ENCODE measurements at places on chromosomes 3 and 15.
A peak's percentile ranks its signal among the peaks of the same experiment; 100 is the strongest.

GRCh38 chr3:107283948-107284347 is 93.3 kb upstream of the CCDC54 start:
- no peak for DNase-seq

DNA sequence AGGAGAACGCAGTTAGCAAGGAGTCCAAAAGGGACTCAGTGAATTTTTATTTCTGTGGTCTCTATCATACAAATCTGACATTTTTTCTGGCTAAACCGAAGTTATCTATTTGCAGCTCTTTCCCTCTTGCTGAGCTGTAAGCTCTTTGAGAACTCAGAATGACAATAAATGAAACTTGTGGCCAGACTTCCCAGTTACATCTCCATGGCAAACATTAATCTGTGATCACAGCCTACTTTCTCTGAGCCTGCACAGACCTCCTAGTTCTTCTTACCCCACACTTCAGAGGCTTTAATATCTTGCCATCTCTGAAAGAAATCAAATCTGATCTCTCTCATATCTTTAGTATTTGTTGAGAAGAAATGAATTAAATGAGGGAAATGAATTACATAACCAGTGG is 58.0 kb downstream of the PLD1 start:
- DNase-seq = no peak

DNA sequence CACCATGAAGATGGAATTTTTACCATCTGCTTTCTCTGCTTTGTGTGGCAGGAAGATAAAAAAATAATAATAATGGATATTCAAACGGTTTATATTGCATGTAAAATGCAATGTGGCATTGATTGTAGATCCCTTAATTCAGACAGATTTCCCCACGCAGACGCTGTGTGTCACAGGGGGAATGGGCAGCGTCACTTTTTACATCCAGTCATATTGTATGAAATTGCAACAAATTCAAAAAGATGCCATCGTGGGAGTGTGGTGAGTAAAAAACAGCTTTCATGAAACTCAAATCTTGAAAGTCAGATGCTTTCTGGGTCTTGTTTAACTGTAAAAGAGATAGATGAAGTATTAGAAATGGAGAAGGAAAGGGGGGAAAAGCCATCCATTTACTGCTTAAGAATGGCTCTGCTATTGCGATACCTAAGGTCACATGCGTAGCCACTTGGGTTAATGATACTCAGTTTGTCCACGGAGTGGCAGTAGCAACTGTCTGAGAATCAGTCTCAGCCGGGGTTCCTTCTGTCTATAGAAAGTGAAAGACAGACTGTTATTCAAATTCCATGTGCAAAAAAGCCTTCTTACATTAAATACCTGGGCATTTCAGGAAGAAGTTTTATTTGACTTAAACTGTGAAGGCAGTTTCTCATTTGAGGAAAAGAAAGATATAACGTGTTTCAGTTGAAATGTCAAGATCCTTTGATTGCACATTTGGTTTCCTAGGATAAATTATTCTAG is 28.5 kb downstream of the BTD start:
- DNase-seq = no peak

DNA sequence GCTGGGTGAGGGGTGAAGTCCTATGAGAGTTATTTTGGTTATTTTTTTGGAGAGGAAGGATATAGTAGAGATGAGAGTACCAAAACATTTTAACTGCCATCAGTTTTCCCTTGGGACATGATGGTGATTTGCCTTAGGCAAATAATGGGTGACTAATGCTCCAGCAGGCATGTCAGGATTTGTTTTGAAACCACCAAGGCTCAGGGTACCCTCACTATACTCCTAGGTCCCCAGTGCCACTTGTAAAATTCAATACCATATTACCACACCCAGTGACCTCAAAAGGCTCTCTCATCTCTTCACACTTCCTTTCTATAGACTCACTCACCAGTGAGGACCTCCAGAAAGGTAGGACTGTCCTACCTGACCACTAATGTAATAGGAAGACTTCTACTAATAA is 83.6 kb downstream of the WDR72 start:
- no peak for DNase-seq

DNA sequence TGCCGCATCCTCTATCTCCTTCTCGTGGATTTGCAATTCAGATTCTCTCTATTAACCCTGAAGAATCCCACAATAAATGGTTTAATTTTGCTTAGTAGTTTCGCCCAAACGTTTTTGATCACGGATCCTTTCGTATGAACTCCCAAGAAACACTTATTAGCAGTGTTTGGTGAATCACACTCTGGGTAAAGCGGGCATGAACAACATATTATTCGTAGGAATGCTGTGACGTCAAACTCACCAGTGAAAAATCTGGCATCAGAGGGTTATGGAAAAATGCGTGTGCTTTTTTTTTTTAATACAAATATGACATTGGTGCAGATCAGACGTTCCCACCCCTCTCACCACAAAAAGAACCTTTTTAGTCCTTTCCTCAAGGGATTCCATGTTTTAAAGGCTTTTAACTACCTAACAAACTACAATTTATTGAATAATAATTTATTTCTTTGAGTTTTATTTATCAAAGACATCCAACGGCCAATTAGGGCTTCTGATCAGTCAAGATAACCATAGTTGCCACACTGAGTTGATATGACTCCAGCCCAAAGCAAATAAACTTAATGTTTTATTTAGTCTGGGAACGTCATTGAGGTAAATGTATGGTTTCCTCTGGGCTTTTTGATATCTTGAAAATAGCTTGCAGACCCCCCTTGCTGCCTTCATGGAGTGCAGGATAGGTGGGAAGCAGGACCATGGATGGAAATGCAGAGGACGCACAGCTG is 45.5 kb upstream of the CGNL1 start:
- DNase-seq = no peak

DNA sequence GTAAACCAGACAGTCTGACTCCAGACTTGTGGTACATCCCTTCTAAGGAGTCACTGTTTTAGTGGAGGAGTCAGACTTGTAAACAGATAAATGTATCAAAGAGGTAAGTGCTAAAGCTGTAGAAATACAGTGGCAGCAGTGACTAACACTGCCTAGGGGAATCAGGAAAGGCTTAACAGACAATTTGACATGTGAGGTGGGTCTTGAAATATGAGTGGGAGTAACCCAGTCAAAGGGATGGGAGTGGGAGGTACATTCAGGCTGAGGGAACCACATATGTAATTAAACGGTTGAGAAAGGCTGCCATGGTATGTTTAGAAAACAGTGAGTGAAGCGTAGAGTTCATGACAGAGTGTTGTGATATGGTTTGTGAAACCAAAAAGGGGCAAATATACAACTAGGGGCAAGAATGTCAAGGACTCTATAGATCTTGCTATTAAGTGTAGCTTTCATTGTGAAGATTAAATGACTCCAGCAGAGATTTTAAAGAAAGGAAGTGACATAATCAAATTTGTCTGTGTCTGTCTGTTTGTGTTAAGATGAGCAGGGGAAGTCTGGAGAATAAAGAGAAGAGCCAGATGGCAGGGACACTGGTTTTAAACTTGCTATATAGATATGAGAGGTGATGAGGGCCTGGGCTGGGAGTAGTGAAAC is 11.2 kb upstream of the ALCAM start:
- DNase-seq = peak; percentile 76

GRCh38 chr3:155078711-155079467 is 1.2 kb upstream of the MME start:
- no peak for DNase-seq

DNA sequence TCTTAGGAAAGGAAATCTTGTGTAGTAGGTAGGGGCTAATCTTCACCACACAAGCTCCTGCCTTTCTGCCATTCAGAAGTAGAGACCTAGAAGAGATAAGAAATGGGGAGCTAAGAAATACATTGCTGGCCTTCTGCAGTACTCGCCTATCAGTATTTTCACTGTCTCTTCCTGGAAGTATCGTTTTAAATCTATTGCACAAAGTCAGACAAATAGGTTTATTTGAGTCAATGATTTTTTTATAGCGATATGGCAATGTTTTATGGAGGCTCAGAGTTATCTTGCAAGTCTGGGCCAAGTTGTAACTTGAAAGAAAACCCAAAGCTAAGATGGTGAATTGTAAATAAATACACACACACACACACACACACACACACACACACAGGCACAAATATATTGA is 103.8 kb downstream of the PTPRG start:
- DNase-seq = no peak

- no peak for DNase-seq
Observed at GRCh38 chr3:35404571-35404970, 234.8 kb upstream of the ARPP21 start.

DNA sequence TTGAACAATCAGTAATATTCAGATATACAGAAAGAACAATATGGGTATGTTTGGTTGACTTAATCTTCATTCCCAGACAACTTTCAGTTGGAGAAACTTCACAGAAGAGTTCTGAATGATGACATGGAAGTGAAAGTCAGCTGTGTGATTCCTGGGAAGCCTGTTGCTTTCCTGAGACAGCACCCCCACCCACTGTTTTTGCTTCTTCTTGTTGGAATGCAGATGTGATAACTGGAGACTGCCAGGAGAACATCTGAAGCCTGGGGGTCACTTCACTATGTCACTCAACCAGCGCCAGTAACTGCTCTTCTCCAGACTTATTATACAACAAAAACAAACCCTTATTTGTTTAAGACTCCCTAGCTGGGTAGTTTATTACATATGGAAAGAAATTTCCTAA is 599.4 kb downstream of the ZIC1 start:
- DNase-seq = no peak

- DNase-seq = no peak
Observed at GRCh38 chr15:66746231-66746605, 44.2 kb downstream of the SMAD6 start.

- DNase-seq = no peak
Observed at GRCh38 chr3:48416091-48416505, 13.8 kb downstream of the PLXNB1 start.

DNA sequence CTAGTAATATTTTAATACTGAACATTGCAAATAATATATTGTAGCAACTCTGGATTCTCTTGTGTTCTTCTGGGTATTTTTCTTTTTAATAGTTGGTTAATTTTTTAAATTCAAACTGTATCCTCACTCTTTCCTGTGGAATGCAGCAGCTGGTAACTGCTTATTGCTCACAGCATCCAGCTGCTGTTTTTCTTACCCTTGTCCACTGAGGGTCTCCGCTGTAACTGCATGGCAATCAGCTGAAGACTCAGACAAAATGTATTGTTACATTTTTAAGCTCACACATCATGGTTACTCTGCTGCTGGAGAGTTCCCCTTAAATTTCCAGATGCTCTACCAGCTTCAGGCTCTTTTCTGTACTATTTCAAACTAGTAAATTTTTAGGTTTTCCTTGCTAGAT is 227.6 kb downstream of the MBNL1 start:
- DNase-seq = no peak

- DNase-seq = no peak
Observed at GRCh38 chr15:32825219-32825618, 107.4 kb downstream of the GREM1 start.

DNA sequence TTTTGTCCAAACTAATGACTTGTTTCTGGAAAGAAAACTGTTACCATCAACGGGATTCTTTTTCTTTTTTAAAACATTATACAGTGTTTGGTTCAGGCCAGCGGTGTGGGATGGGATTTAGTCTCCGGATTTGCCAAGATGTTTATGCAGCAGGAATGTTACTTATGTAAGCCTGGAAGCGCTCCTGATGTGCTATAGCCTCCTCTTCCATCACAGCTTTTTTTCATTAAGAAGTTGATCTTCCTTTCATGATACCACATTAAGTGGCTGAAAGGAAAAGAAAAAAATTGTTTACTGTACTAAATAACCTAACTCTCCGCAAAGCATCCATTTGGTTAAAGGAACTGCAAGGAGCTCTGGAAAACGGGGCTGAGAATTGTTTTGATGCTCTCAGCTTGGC is 120.5 kb upstream of the ALDH1A3 start:
- DNase-seq = no peak

GRCh38 chr3:127614928-127615589 is 13.9 kb upstream of the PODXL2 start:
- DNase-seq = peak; percentile 48

DNA sequence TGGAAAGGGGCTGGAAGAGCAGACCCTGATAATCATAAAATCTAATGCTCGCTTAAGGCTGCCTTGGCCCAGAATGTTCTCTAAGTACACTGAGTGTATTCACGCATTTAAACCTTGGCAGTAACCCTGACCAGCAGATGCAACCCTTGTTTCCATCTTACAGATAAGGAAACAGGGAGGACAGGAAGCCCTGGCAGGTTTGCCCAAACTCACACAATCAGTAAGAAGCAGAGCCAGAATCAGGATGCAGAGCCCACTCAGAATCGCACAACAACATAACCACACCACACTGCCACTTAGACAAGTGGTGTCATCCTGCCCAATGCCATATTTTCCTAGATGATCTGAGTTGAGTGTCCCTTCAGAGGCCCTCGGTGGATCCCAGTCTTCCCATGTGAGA is 214.5 kb upstream of the HES1 start:
- no peak for DNase-seq

GRCh38 chr3:185063431-185063830 is 89.4 kb downstream of the C3orf70 start:
- DNase-seq = no peak

- no peak for DNase-seq
Observed at GRCh38 chr15:47409600-47409999, 307.7 kb upstream of the SEMA6D start.

GRCh38 chr3:51819709-51820406 is 40.8 kb upstream of the IQCF6 start:
- peak; percentile 2 for DNase-seq

GRCh38 chr15:71651750-71652186 is 158.6 kb upstream of the NR2E3 start:
- DNase-seq = peak; percentile 68

- peak; percentile 84 for DNase-seq
Observed at GRCh38 chr15:20357481-20358065, 184.0 kb downstream of the GOLGA6L6 start.

DNA sequence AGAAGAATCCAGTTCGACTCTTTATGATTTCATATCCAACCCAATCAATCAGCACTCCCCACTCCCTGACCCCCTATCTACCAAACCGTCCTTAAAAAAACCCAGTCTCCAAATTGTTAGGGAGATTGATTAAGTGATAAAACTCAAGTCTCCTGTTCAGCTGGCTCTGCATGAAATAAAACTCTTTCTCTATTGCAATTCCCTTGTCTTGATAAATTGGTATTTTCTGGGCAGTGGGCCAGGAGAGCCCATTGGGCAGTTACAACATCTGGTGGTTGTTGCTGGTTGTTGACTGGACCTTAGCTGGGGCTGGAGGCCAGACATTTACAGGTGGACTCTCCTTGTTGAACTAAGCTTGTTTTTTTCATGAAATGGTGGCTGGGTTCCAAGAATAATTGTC is 642.3 kb downstream of the ROBO2 start:
- no peak for DNase-seq

- DNase-seq = no peak
Observed at GRCh38 chr15:38299216-38299615, 46.6 kb downstream of the SPRED1 start.

GRCh38 chr3:18372786-18373405 is 52.2 kb downstream of the SATB1 start:
- DNase-seq = no peak

DNA sequence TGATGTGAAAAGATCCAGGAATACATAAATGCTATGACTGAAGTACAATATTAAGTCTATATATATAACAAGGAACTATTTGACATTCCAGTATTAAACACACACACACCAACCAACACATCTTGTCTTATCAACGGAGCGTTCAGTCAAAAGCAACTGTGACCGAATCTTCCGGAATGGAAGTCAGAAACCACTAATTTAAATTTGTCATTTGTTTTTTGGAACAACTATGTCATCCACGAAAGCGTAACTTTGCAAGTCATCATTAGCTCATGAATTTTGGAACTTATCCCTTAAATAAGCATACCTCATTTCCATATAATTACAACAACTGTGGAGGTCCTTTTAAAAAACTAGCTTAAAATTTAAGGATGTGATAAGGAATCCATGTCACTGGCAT is 5.0 kb downstream of the ZNF385D start:
- DNase-seq = no peak

Measured in kidney (tissue), 22 donors.